CD4-positive, alpha-beta T cell treated with Interleukin-17A for 1 hour (primary cell): ENCODE measurements at places on chromosomes 12 and 14.

- DNase-seq = no peak
These were observed 3.0 kb downstream of the KRT73 start for GRCh38 chr12:52615208-52615868.

DNA sequence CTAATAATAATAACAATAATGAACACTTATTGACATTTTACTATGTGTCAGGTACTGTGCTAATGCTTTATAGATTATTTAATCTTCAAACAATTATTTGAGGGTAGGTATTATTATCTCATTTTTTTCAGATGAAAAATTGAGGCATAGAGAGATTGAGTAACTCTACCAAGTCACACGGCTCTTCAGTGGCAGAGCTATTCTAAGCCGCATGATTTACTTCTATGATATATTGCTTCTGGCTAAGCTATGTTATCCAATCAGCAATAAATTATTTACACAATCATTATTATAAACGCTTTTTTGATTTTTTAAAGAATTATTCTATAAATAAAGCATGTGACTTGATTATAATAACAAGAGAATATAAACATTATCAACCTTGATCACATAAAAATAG is 80.0 kb downstream of the TMEM30B start:
- no peak for DNase-seq

DNA sequence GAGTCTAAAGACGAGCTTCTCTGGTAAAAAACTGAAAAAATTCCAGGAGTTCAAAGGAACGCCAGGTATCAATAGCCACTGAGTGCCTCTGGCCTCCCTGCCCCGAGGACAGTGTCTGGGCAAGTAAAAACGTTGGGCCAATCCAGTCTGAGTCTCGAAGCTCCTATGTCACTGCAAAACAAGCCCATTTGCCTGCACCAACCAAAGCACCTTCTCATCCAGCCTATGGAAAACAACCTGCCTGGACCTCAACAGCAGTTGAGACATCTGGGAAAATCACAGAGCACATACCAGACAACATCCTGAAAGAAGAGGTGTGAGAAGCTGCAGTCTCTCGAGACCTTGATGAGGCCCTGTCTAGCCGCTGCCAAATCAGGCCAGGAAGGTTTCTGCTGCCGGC is 56.6 kb downstream of the RNF34 start:
- no peak for DNase-seq

DNA sequence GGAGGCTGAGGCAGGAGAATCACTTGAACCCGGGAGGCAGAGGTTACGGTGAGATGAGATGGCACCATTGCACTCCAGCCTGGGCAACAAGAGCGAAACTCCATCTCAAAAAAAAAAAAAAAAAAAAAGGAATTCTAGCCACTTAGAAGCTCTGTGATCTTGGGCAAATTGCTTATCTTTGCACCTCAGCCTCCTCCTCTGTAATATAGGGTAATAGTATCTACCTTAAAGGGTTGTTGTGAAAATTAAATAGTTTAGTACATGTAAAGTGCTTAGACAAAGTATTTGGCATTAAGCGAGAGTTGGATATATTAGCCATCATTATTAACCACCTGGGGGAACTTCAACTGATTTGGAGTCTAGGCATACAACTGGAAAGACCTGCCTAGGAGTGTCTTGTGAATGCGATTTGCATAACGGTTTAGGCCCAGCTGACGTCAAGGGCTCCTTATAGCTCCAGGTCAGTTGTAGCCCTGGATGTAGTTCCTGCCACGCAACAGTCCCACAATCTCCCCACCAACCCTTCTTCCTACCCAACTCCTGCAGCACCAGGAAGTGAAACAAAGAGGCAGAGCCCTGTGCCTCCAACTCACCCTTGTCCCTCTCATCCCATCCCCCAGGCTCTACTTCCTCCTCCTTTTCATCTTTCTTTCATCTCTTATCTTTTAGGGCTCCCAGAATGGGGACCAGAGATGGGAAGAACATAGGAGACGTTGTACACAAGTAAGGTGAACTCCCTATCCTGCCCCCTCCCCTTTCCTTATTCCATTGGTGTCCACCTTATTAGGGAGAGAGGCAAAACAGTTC is 2.1 kb upstream of the IL23A start:
- peak; percentile 11 for DNase-seq

DNA sequence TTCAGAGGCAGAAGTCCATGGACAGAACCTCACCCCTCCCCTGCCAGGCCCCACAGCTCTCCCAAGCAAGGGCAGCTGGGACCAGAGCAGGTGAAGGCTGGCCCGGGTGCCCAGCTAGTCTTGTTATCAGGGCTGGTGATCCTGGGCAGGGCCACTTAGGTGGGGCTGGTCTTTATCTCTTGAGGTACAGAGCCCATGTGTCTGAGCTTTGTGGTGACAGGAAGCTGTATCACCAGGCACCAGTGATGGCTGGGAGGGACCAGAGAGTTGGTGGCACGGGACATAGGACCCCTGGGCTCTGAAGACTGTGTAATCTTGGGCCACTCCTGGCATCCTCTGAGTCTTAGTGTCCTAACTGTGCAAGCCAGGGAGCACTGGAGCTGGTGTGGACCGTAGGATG is 12.8 kb upstream of the HPD start:
- DNase-seq = no peak

- no peak for DNase-seq
These were observed 53.1 kb downstream of the KCNA1 start for GRCh38 chr12:4962539-4963486.

DNA sequence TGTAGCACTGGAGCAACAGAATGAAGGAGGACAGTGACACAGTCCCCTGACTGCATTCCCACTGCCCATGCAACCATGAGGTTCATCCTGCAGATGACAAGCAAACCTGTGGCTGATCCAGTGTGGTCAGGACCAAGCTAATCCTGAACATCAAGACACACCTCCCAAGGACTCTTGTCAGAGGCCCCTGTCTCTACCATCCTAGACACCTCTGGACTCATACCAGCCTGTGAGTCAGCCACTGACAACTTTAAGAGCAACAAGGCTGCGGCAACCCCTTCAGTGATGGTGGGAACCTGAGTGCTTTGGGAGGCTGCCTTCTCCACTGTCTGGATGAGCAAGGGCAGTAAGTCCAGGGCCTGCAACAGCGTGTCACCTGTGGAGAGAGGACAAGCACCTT is 24.6 kb downstream of the GCN1 start:
- no peak for DNase-seq

GRCh38 chr12:43964033-43964432 is 128.2 kb downstream of the TMEM117 start:
- DNase-seq = no peak

DNA sequence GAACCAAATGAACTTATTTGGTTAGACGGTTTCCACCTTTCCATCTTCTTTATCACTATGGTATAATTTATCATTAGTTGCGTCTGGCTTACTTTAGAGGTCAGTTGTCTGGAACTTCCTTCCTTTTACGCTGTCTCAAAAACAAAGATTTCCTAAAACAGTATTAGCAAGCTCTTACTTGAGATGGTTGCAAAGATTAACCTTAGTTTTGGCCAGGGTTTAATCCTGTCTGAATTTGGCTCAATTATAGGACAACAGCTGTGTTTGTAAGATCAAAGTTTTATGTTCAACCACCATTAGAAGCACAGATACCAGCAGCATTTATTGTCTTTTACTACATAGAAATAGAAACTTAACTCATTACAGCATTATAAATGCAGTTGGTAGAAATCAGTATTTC is 7.9 kb upstream of the WASHC3 start:
- no peak for DNase-seq

- DNase-seq = no peak
These were observed 423.2 kb downstream of the ATP23 start for GRCh38 chr12:58364389-58365086.

- no peak for DNase-seq
These were observed 1.8 kb upstream of the CLEC2A start for GRCh38 chr12:9933958-9934357.

DNA sequence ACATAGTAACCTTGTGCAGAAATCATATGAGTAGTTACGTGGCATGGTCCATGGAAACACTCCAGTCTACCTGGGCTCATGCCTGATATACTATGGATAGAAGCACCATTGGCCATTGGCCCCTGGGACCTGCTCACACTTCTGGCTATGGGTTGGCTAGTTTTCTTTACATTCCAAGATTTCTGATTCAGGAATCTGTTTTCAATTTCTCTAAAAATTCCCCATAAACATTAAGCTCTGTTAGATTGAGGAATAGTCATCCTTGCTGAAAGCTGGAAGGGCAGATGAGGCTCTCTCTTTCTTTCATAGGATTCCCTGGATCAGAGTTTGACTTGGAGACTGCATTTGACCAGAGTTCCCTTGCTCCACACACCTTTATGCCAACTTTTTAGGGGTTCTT is 37.3 kb upstream of the RAP1B start:
- no peak for DNase-seq

DNA sequence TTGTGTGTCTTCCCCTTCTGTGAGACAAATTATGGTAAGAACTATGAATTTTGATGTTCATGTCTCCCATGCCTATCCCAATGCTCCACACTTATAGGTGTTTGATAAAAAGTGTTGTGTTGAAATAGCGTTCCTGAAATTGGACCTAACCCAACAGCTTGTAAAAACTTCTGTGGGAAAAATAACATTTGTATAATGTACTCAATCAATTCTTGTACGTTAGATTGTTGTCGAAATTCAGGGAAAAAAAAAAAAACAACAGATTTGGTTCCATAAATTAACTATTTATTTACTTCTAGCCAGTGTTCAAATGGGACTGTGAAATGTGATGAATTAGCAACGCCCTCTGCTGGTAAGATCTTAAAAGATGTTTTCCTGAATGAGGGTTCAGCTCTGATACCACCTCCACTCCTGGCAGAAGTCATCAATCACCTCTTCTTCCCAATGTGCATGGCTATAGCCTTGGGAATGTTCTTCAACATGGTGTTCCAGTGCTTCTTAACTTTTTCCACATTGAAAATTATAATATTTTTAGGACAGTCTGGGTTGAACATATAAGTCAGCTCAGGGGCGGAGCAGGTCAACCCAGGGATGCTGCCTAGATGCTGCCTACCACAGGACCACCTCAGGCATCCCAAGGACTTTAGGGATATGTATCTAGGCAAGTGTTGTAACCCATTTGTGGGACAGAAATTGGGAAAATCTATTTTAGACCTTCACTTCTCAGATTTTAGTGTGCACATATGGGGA is 170.6 kb downstream of the OTOGL start:
- DNase-seq = peak; percentile 38

DNA sequence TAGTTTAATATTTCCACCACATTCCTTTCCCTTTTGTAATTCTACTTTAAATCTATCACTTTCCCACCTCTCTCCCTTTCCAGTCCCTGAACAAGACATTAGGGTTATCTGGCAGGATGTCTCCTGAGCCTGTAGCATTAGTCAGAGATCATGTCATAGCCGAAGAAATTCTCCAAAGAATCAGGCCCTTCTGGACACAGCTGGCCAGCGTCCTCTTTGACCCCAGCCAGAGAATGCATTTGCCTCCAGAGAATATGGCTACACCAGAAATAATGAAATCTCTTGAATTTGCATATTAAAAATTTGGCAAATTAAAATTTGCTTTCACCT is 56.7 kb downstream of the NTF3 start:
- no peak for DNase-seq

GRCh38 chr12:34303091-34303870 is 281.0 kb downstream of the ALG10 start:
- no peak for DNase-seq

DNA sequence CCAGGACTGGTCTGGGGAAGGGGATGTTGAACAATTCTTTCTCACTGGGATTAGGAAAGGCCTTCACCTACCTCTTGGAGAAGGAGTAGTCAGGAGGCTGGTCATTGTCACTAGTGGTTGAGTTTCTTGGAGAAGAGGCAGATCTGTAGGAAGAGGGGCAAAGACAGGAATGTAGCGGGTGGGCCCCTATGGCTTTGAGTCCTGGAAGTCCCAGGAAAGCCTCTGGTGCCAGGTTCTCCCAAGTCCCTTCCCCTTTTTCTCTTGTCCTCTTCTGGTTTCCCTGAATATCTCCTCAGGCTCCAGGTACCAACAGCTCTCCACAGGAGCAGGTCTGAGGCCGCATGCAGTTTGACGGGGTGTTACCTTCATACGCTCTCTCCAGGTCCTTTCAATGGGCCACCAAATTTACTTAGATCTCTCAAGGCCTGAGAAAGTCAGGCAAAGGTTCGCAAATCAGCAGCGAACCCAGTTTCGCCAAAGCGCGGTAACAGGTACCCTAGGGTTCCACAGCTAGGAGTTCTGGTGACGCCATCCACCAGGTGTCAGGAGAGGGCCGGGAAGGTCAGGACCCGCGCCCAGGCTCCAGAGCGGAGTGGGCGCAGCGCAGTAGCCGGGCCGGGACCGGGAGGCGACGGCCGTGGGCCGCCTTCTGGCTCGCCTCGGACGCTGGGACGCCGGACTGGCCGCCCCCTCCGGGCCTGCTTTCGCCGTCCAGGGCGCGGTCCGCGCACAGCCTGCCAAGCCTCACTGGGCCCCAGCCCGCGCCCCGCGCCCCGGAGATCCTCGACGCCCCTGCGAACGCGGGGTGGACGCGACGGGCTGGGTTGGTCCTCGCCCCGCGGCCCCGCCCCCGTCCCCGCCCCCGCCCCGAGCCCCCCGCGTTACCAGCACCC is 795 bp downstream of the SMAGP start:
- DNase-seq = peak; percentile 64

GRCh38 chr12:104495786-104496185 is 39.0 kb downstream of the CHST11 start:
- no peak for DNase-seq

DNA sequence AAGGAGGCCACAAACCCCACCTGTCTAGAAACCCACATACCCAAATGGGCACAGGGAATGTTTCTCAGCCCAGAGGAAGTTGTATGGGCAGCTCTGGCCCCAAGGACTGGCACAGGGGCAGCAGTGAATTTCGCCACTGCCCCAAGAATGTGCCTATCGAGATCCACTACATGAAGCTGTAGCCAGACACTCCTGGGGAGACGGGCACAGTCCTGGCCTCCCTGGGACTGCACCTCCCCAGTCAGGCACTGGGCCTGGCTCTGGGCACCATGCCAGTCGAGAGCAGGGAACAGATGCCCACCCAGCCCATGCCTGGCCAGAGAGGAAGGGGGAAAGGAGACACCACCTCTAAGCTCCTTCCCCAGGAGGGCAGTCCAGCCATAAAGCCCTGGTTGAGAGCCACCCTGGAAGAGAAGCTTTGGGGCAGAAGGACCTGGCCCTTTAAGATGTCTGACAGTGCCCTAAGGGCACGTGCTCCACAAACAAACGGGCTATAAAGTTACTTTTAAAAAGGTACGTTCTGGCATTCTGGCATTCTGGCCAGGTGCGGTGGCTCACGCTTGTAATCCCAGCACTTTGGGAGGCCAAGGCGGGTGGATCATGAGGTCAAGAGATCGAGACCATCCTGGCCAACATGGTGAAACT is 8.4 kb downstream of the ADCY6 start:
- DNase-seq = no peak

GRCh38 chr14:61271552-61271951 is 9.6 kb downstream of the TMEM30B start:
- no peak for DNase-seq

- DNase-seq = no peak
These were observed 75.3 kb downstream of the RCOR1 start for GRCh38 chr14:102667703-102668102.

- DNase-seq = no peak
These were observed 62.7 kb upstream of the PELI2 start for GRCh38 chr14:56055511-56055910.

- DNase-seq = no peak
These were observed 49.8 kb downstream of the CDC42BPB start for GRCh38 chr14:103007555-103007954.

- no peak for DNase-seq
These were observed 54.5 kb downstream of the APAF1 start for GRCh38 chr12:98699586-98699985.

GRCh38 chr12:82174936-82175335 is 183.3 kb downstream of the CCDC59 start:
- DNase-seq = no peak
